ENCODE measurements at places on chromosomes 6 and 20.

GRCh38 chr6:35543459-35544193, 30.9 kb upstream of the TULP1 start:
- no peak for DNase-seq

DNA sequence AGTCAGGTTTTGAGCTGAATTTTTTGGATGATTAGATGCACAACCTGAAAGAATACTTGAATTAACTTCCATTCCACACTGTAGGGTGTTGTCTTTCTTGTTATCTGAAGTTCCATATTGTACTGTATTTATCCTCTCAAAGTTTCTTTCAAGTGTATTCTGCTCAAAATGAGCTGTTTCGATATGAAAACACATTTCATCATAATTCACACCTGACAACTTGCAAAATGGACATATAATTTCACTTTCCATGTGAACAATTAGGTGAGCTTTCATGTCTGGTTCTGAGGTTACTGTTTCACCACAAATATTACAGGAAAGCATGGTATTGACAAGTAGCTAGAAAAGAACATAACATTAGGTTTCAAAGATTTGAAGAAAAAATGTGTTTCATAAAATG, 1.7 kb downstream of the ZUP1 start:
- DNase-seq = no peak

DNA sequence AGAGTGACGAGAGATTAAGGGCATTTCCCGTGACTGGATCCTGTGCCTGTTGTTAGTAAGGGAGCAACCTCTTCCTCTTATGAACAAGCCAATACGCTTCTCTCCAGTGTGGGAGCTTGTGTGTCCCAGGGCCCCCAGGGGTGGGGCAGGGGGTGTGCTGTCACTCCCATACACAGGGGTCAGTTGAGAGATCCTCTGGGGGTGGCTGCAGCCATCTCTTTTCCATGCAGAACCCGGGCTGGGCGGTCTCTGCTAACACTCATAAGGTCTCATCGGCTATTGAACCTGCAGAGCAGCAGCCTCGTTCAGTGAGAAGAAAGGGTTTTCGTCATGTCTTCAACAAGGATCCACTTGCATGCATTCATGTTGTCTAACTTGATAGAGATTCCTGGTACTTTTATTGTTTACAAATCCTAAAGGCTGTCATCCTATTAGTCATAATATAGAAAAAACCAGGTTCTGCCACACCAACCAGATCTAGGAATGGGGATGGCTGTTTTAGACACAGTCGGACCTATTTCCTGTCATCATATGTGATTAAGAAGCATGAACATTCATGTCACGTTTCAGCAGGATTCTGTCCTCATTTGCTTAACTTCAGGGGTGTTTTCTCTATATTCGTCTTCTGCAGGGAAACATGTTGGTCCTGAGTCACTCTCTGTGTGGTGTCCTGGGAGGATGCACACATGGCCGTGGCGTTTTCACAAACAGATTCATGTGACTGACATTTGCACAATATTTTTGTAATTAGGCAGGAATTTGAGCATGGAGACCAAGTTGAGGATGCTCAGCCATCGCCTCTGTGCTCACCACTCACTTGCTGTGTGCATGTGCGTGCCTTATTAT, 13.3 kb upstream of the THBS2 start:
- no peak for DNase-seq

DNA sequence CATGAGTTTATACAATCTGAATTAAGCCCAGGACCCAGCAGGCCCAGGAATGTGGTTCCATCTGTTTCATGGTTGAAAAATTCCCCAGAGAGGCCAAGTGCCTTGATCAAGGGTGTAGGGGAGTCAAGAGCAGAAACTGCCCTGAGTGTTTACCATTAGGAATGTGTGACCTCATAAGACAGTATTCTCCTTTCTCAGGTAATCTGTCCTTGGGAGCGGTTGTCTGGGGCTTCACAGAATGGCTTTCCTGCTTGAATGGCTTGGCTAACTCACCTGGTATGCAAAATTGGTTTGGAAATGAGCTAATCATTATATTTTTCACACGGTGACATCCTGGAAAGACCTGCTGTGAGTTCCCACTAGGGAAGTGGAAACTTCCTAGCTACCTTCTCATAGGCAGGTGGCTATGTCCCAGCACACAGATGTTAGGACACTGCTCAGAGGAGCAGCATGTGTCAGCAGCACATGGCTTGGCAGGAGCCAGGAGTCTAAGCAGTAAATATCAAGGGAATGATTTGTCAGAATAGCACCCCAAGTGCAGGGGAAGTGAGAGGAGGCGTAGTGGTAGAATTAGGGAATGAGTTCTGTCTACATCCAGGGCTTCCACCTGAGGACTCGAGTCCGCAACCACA, 17.7 kb downstream of the CLIC5 start:
- DNase-seq = no peak

- no peak for DNase-seq
Observed at GRCh38 chr6:133396233-133396983, 155.3 kb downstream of the EYA4 start.

GRCh38 chr20:1888796-1889463, 6.3 kb upstream of the SIRPA start:
- DNase-seq = no peak

DNA sequence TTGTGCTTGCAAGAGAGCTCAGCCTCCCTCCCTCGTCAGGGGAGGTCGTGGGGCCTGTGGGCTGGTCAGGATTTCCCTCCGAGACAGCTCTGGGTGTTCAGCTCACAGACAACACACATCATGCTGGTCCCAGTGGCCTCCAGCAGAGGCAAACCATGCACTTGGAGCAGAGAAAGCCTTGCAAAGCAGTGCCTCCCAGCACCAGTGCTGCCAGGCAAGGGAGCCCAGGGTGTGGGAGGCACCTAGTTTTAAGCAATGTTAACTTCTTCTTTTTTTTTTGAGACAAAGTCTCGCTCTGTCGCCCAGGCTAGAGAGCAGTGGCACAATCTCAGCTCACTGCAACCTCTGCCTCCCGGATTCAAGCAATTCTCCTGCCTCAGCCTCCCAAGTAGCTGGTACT, 34.0 kb upstream of the INSM1 start:
- no peak for DNase-seq

- DNase-seq = no peak
Observed at GRCh38 chr20:23612396-23612795, 6.7 kb upstream of the CST9 start.

- DNase-seq = no peak
Observed at GRCh38 chr20:2757969-2758368, 42.5 kb downstream of the CPXM1 start.

- no peak for DNase-seq
Observed at GRCh38 chr20:32162351-32162750, 45.2 kb downstream of the PLAGL2 start.

DNA sequence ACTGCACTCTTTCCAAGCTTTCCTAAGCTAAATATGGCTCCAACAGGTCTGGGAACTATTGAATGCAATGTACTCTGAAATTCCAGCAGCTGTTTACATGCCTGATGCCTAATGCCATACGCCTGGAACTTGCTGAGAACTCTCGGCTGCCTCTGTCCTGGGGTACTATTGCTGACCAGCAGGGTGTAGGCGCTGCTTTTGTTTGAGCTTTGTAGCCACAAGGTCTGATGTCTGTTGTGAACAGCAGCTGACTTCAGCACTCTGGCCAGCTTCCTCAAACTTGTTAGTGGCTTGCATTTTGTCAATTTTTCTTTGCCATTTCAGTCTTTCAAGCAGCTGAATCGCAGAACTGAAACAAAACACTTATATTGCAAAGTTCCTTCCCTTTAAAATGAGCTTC, 26.7 kb downstream of the SAYSD1 start:
- no peak for DNase-seq

DNA sequence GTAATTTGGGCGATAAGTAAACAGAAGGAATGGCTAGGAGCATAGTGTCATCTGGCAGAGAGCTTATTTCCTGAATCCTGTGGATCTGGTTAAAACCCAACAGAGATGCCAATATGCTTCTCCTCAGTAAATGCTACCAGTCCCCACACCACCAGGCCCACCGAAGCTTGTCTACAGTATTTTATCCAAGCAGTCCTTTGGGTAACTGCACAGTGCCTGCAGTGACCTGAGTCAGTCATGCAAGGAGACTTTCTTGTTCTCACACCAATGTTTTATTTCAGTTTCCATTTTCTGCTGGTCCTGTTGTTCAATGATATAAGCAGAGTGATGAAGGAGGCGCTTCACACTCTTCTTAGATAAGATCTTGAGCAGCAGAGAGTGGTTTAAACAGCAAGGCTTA, 326.3 kb downstream of the RIMS1 start:
- no peak for DNase-seq

DNA sequence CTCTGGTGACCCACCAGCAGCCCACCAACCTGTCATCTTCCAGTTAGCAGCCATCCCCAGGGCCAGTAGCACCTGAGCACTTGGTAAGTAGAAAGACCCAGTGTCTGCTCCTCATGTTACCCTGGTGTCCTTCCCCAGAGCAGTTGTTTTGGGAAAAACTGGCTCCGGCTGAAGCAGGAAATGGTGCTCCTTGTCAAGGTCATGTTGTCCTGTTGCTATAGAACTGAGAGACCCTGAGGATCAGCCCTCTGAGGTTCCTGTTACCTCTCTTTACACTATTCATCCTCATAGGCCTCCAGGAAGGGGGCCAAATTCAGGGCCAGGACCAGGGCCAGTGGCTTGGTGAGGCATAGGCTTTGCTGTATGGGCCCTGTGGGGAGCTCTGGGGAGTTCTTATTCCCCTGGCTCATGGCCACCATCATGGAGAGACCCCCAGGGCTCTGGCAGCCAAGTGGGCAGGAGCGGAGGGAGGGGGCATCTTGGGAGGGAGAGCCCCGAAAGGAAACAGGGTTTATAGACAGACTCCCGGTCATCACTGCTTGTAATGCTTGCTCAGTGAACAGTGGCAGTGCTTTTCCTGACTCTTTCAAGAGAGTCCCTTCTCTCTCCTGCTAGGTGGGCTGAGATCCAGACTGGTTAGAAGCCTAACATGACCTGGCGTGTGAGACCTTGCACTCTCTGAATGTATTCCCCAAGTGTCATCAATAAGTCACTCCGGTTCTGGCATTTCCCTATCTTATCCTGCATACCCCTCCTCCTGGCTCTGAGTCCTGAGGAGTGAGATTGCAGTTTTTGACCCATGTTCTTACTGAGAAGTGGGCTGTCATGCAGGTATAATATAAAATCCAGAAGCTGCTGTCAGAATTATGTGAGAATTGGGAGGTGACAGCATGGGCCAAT, 50.7 kb downstream of the PPARD start:
- no peak for DNase-seq

DNA sequence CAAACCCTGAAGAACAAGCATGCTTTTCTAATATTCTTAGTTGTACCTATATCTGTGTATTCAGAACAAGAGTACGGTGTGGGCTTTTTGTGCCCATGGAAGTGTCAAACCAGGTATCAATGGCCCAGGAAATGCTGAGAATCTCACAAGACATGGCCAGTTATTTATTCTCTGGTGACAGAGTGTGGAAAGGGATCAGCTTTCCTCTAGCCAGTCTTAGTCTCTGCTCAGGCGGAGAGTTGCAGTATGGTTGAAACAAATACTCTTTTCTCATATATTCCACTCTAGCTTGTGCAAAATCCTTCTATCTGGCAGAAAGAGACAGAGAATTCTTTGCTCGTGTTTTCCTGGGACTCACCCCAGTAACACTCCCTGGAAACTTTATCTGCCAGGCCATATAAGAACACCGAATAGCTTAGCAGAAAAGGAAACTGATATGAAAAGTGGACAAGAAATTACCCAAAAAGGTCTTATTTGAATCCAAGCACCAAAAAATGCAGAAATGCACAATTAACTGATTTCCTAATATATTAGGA, 173.3 kb upstream of the RSPO3 start:
- no peak for DNase-seq

DNA sequence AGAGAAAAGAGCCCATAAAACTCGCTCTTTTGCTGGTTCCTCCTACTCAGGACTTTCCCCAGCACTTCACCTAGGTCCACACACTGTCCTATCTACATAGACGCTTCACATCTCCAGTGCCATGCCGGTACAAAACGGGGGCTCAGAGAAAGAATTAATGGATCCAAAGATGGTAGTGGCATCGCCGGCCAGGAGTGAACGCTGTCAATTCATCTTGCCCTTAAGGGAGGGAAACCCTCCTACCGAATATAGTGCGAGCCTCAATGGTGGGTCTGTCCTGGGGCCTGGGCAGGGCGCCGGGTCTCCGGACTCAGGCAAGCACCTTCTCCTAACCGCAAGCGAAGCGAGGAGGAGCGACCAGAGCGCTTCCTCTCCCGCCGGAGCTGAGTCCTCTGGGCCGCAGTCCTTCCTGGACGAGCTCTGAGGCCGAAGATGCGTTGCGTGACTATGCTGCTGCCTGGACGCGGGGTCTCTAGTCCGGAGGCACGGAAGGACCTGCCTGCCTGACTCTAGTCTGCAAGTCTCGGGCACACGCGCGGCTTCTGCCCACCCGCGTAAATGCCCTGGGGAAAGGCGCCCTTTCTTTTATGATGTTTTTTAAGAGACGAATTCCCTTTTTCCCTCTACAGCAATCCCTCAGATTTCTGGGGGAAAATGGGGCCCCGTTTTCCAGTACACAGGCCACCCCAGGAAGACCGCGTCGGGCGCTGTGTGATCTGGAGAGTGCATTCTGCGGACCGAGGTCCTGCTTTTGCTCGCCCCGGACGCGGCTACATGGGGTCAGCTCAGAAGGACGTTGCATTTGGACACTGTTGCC, 100.1 kb upstream of the PRDM1 start:
- no peak for DNase-seq
